T-helper 2 cell (primary cell): ENCODE measurements at places on chromosomes 6 and 20.

DNA sequence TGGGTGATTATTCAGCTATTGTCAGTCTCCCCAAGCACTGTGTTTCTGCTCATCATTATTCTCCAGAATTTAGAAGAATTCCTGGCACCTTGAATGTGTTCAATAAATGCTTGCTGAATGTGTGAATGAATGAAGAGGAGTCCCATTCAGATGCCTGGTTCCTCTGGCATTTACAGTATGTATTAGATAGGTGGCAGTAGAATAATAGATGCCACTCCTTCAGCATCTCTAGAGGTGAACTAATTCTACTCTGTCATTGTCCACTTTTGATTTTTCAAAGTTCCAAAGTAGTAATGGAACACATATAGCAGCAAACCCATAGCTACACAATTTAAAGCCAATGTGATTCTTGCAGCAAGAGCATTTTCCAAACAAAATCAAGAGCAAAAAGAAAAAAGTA lies 118.9 kb upstream of the CEP162 start:
- DNase-seq, result no peak

DNA sequence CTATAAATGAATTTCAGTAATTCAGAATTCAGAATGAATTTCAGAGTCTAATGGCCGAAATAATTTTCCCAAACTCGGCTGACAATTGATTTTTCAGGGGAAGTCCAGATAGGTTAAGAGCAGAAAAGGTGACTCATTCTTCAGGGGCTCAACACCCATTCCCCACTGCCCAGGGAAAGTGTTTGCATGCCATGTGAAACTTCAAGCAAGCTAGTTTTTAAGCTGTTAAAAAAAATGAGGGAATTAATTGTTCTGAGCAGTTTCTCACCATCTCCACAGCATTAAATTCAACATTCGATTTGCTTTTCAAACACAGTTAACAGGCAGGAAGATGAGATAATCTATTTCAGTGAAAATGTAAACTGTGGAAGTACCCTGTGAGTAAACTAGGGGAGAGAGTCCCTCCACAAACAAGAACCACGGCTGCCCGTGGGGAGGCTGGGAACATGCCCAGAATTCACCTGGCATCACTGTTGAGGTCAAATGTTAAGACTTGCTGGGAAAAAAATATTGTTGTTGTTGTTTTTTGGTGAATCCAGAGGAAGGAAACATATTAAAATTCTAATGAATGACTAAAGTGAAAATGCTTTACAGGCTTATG lies 650.8 kb upstream of the AGPAT4 start:
- DNase-seq, result no peak

DNA sequence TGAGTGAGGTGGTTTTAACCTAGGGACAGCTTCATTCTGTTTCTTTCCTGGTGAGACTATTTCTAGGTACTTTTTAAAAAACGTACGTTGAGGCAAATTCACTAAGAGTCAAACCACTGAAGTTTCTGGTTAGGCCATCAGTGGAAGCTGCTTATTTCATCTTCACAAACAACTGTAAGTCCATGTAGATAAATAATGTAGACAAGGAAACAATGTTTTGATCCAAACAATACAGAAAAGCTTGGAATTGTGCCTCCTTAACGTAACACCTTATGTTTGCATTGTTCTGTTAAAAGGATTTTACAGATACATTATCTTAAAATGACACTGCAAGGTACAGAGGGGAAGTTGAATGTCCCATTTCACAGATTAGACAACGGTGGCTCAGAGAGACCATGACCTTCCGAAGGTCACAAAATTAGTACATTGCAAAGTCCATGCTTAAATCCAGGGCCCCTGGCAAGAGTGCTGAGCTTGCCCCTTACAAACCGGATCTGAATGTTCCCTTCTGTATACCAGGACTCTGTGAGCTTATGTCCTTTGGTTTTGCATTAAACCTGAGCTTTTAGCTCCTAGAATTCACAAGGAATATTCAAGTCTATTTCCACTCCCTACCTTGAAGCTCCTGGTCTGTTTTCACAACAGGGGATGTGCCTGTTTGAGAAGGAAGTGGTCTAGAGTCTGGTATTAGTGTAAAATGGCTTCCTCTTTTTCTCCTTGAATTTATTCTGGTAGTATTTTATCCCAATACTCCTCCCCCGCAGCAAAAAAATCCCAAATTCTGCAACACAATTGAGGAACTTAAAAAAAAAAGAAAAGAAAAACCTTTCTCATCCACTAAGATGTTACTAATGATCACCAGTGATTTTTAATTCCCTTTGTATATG lies 28.9 kb upstream of the ZNF217 start:
- DNase-seq, result peak; percentile 50

DNA sequence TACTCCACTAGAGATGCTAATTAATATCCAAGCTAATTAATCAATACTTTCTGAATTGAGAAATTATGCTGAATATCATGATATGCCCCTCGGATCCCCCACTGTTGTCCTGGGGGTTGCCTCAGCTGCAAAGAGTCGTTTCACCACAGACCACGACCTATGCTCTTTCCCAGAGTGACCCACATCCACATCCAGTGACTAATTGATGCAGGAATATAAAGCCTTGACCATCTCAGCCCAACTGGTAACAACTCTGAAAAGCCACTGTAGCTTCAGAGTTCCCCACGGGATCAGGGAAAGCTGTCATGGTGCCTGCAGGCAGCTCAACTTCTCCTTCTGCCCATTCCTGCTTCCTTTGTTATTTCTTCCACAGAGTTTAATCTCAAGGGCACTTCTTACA lies 116.9 kb downstream of the RWDD2A start:
- DNase-seq, result no peak

DNA sequence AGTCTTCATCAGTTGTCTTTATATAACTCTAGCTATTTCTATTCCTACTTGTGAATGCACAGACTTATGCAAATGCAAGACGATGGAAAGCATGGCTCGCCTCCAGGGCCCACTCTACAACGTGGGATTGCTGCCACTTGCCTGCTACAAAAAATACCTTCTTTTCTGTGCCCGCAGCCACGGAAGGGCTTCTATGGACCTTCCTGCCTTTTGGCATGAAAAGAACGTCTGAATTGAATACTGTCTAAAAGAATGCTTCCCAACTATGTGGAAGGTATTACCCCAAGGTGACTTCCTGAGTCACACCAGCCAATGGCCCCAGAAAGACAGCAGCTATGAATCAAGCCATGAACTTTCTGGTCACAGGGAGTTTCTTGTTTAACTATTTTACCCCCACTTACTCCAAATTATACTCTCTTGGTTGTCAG lies 261.2 kb downstream of the HIVEP2 start:
- DNase-seq, result no peak

DNA sequence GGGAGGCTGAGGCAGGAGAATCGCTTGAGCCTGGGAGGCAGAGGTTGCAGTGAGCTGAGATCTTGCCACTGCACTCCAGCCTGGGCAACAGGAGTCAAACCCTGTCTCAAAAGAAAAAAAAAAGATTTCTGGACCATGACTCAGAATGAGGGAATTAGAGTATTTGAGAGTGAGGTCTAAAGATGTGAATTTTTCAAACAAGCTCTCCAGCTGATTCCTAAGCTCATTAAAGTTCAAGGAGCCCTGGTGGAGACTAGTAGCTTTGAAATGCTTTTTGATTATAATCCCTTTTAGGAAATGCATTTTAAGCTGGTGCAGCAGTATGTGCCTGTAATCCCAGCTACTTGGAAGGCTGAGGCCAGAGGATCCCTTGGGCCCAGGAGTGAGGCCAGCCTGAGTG lies 21.8 kb upstream of the SRF start:
- no peak for DNase-seq

DNA sequence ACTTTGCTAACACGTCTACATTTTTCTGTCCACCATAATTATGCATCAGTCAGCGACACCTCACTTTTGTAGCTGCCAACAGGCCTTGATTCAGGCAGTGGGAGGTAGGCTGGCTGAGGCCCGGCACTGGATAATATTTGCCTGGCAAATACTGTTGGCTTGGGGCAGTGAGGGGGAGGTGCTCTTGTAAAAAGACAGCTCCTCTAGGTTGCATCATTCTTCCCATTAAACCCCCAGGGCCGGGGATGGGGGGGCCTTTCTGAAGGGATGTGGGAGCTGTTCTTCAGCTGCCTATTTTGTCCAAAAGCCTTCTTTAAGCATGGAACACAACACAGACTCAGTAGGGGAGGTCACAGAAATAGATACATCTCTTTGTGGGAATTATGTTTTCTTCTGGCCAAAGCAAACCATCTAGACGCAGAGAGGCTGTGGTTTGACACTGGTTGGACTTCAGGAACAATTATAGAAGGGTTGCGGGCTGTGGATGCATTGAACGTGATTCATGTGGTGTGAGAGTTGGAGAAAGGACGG lies 338.3 kb upstream of the NT5E start:
- no peak for DNase-seq

DNA sequence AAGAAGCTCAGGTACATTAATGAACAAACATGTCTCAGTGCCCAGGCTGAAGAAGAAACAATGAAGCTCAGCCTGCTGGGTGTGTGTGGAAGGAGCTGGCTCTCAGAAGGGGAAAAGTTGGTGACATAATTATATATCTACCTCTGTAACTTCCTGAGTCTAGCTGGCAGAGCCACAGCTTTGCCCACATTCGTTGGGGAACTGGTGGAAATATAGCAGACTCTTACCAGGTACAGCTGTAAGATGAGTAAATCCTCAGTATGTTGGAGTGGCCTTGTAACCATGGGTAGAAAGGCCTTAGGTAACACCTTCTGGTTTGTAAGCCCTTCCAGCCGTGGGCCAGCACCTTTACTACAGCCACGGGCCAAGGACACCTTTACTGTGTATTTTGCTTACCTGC lies 29.9 kb upstream of the PNRC1 start:
- no peak for DNase-seq

GRCh38 chr6:11868392-11868791 lies 89.8 kb upstream of the ADTRP start:
- no peak for DNase-seq

- DNase-seq, result no peak
Observed at GRCh38 chr6:19181211-19181610, 656.0 kb upstream of the ID4 start.

GRCh38 chr6:168284187-168284586 lies 35.4 kb downstream of the DACT2 start:
- no peak for DNase-seq

- DNase-seq, result no peak
Observed at GRCh38 chr6:27281105-27281539, 31.0 kb downstream of the POM121L2 start.

DNA sequence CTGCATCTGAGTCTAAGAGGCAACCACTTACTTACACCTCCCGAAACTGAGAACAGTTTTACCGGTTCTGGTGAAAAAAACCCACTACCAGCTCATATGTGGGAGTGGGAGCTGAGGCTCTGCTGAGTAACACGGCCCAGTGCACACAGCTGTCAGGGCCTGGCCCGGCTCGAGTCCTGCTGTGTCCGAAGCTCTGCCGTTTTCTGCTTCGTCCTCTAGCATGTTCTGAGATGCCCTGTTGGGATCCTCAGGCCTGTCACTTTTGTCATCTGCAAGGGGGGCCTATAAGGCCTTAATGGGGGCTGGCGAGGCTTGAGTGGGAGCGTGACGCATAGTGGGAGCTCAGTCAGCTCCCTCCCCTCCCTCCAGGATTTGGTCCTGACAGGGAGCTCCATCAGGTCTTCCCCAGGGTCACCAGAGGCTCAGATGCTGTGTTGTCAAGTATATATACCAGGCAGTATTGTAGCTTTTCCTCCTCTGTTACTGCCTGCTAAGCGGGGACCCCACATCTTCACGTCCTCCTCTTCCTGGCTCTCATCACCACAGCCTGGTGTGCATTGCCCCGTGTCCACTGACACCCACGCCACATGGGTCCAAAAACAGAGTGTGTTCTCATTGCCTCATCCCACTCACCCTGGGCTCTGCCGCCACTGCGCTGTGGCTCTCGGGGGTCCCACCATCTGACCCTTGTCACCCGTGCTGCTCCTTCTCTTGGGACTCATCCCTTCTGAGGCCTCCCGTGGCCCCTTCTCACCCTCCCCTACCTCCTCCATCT lies 45.2 kb upstream of the FANCE start:
- DNase-seq, result no peak

GRCh38 chr20:48198929-48199451 lies 413.7 kb upstream of the SULF2 start:
- no peak for DNase-seq

DNA sequence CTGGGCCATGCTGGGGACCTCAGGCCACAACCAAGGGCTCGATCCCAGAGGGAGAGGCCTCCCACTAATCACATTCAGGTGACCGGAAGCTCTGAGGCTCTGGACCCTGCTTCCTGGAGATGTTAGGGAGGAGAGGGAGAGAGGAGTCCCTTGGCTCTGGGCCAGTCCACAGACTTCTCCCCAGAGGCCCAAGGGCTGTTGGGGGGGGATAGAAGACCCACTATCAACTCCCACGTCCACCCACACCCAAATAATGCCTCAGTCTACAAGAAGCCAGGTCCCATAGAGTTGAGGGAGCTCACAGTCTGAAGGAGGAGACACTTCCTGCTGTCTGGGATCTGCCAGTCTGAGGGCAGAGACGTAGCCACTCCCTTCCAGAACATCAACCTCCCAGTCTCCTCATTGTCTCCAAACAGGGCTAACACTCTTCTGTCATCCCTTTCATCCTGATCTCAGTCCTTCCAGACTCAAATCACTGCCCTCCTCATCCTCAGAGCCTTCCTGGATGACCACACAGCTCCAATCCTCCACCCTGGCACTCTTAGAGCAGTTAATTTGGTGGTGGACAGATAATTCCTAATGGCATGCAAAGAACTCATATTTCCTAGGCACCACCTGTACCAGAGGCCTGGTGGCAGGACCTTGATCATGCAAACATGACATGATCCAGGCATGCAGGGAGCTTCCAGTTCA lies 69.9 kb downstream of the MRPL14 start:
- no peak for DNase-seq

DNA sequence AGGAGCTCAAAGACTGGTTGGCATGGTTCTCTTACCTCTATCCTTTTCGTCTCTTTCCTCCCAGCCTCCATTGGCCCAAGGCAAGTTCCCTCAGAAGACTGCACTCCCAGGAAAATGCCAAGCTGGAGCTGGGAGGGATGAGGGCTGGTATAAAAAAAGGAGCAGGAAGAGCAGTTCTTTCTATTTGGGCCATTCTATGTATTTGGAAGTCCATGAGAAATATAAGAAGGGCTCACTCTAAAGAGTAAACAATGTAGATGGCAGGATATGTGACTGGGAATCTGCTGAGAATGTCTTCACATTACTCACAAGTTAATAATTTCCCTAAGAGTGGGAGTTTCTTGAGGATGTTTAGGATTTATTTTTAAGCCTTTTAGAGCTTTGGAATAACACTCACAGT lies 36.6 kb upstream of the ADTRP start:
- no peak for DNase-seq

- DNase-seq, result no peak
Observed at GRCh38 chr6:20487669-20488375, 46.4 kb upstream of the CDKAL1 start.

GRCh38 chr6:156582509-156582992 lies 194.6 kb upstream of the ARID1B start:
- no peak for DNase-seq

DNA sequence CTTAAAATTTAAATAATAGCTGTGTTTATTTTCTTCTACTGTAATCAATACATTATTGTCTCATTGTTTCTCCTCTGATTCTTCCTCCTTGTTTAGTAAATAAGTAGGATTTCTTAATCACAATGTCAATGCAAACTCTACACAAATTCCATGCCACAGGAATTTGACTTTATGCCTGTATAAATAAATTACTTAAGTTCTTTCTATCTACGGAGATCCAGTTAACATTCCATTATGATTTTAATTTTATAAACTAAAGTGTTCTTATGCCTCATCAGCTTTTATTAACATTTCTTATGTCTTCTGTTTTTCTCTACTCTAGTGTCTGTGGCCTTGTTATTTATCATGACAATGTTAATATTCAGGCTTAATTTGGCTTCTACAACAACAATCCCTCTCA lies 1169.2 kb downstream of the GRIK2 start:
- no peak for DNase-seq

- DNase-seq, result no peak
Observed at GRCh38 chr6:135850882-135851281, 619 bp upstream of the PDE7B start.
